Activated CD8-positive, alpha-beta memory T cell treated with anti-CD3 and anti-CD28 coated beads for 1 hour (primary cell): ENCODE measurements at places on chromosomes 6 and 20.

DNA sequence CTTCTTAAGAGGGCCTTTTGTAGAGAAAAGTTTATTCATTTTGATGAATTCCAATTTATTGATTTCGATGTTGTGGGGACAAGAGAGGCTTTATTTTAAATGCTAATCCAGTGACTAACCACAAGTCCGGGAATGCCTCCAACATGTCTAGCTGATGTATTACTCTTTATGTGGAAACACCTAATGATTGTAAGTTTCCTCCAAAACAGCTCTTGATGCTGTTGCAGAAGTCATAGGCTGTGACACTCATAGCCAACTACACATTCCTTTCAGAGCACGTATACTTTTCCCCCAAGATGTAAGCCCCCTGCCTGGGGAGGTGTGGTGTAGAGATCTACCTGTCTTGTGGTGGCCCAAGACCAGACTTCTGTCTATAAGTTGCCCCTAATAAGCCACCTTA is 61.3 kb upstream of the RNF24 start:
- DNase-seq, result no peak

DNA sequence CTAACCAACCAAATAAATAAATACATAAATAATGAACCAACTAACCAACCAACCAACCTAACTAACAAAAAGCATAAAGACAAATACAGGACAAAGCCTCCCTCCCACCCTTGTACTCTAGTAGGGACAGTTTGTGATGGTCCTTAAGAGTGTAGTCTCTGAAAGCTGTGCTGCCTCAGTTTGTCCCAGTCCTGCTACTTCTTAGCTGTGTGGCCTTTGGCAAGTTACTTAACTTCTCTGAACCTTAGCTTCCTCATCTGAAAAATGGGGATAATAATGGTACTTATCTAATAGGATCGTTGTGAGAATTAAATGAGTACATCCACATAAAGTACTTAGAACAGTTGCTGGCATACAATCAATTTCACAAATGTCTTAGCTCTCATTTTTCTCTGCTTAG is 232.6 kb upstream of the SUPT3H start:
- no peak for DNase-seq

- DNase-seq, result no peak
Observed at GRCh38 chr6:161033667-161034066, 42.1 kb downstream of the MAP3K4 start.

DNA sequence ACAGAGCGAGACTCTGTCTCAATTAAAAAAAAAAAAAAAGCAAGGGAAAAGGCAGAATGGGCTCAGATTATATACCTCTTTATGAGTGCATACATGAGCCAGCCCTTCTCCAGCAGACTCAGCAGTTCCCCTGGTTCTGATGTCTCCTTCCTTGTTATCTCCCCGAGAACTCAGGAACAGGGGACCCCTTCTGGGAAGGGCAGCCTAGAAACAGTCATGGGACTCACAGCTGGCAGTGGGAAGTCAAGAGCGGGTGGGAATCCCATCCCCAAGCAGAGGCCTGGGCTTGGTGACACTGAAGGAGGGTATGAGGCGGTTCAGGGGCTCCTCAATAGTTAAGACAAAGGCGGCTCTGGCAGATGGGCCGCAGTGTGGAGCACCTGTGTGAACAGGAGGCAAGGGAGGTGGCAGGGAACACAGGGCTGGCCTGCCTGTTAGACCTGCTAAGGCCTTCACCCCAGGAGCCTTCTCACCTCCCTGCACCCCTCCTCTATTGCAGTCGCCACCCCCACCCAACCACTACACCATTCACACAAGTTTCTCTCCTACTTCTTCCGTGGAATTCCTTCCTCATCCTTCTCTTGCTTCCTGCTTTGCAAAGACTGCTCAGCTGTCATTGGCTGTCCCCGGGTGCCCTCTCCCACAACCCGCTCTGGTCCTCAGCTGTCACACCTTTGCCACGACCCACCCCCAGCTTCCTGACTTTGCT is 29.7 kb upstream of the MDFI start:
- no peak for DNase-seq

DNA sequence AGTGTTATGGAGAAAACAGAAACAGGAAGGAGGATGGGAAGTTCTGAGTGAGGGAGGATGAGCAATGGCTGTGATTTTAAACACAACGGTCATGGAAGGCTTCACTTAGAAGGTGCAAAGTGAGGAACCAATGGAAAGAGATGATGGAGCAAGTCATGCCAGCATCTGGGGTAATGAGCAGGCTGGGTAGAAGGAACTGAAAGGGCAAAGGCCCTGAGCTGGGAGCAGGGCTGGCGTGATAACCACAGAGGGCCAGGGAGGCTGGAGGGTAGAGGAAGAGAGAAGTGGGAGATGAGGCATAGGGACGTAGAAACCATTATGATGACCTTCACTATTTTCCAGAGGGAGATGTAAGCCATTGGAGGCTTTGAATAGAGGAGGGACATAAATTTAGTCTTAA is 43.6 kb downstream of the NHLRC1 start:
- no peak for DNase-seq

- DNase-seq, result no peak
Observed at GRCh38 chr20:38790200-38791053, 15.1 kb upstream of the PPP1R16B start.

GRCh38 chr6:43355862-43356590 is 13.4 kb downstream of the ZNF318 start:
- no peak for DNase-seq

DNA sequence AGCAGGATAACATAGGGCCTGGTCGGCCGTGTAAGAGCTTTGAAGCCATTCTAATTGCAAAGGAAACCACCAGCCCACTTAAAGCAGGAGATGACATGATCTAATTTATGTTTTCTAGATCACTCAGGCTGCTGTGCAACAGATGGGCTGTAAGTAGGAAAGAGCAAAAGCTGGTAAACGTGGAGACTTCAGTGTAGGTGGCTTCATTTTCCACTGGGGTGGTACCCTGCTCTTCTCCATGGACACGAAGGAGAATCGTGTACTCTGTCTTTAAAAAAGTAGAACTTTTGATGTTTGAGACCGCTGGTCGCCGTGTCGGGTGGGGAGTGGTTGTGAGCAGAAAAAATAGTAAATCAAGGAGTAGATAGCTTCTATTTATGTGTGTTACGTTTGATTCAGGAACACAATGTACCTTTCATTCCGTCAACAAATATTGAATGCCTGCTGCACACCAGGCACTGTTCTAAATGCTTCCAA is 6.4 kb downstream of the CASS4 start:
- no peak for DNase-seq

DNA sequence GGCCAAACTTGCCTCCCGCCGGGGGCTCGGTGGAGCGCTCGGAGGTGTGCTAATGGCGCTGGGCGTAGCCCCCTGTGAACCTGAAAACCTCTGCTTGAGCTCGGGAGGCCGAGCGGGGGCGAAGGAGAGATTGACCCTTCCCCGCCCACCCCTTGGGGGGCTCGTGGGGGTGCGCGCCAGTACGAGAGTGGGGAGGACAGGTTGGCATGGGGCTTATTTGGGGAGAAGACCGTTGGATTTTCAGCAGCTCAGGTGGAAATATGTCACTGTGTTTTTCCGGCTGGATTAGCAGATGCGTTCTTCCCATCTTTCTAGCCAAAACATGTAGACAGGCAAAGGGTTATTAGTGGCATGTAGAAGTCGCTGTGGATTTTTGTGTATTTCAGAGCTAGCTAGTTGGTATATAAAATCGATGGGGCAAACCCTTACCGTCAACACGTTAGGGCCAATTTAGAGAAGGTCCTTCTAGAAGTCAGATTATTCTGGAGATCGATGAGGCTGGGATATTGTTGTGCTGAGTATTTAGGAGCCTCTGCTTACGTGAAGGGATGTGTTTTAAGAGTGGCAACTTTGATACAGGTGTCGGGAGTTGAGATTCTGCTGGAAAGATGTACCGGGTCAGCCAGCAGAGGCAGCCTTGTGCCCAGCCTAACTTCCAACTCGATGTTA is 525 bp downstream of the NCOA7 start:
- no peak for DNase-seq

DNA sequence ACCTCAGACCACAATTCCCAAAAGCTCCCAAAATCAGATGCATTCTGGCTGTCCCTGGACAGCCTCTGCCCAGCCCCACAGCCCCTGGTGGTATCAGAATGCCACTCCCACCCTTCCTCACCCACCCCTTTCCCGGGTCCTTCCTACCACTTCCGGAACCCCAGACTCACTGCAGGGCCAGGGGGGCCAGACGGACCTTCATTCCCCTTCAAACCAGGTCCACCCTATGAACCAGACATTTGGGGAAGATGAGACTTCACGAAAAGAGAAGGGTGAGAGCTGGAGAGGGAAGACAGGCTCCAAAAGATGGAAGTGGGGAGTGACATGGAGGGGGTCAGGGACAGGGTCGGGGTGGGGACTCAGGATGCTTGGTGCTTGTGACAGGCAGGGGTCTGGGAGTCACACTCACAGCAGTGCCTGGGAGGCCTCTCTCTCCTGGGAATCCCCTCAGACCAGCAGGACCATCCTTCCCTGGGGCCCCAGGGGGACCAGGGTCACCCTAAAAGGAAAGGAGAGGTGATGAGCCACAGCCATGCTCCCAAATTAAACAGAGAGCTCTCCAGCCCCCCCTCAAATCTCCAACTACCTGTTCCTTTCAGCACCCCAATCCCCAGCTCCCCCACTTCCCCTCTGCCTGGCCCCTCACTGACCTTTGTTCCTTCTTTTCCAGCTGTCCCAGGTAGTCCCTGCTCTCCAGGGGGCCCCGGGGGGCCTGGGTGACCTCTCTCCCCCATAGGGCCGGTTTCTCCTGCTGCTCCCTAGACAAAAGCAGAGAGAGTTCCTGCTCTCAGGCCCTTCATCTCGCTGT is 20.2 kb downstream of the COL11A2 start:
- DNase-seq, result no peak

DNA sequence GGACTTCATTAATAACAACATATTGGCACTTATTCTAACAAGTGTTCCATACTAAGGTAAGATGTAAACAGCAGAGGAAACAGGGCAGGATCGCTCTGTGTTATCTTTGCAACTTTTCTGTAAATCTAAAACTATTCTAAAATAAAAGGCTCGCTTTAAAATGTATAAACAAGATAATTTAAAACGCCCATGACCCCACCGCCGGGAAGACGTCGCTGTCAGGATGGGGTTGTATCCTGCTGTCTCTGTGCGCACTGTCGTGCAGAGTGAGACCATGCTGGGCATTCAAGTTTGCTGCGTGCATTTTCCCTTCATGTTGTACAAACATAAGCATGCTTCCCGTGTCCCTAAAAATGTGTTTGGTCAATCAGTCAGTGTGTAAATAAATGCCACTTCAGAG is 255.7 kb downstream of the CDH4 start:
- no peak for DNase-seq

GRCh38 chr6:168935628-168936010 is 318.0 kb downstream of the THBS2 start:
- no peak for DNase-seq

GRCh38 chr20:42611889-42612837 is 577.5 kb downstream of the PTPRT start:
- no peak for DNase-seq

GRCh38 chr20:3654326-3655130 is 8.7 kb downstream of the GFRA4 start:
- DNase-seq, result no peak

- DNase-seq, result no peak
Observed at GRCh38 chr20:58022711-58023110, 205.7 kb downstream of the ANKRD60 start.

- DNase-seq, result no peak
Observed at GRCh38 chr6:117986396-117986795, 79.3 kb downstream of the SLC35F1 start.

GRCh38 chr6:138597336-138597735 is 98.0 kb upstream of the NHSL1 start:
- DNase-seq, result no peak

DNA sequence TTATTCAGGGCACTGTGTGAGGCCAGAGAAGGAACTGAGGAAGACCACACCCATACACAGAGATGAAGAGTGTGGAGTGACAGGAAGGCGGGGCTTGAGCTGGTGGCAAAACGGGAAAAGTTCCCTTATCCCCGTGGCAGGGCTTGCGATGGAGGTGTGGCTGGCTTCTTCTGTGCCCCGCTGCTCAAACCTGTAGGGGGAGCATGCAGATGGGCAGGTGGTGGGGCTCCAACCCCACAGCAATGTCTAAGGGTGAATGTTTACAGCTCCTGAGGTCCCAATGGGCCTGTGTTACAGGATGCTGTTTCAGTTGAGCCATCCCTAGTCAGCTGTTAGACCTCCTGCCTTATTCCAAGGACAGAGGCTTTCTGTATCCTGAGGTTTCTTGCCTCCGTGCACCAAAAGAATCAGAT is 105.9 kb downstream of the LY86 start:
- no peak for DNase-seq

- no peak for DNase-seq
Observed at GRCh38 chr6:153085239-153085638, 45.8 kb downstream of the RGS17 start.

GRCh38 chr20:54680872-54681619 is 205.7 kb downstream of the DOK5 start:
- DNase-seq, result no peak

DNA sequence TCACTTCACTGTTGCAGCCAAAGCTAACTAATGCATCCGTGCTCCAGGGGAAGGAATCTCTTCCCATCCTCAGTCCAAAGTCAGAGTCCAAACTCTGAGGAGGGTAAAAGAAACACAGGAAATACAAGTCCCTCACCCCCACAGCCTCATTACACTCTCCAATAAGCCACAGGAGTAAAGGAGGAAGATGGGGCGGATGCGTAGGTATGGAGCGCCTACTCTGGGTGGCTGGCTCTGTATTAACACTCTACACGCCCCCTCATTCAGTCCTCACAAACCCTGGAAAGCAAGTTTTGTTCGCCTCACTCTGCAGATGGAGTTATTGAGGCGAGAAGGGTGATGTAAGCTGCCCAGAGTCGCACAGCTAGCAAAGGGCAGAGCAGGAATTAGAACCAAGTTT is 242.9 kb downstream of the NRN1 start:
- DNase-seq, result no peak

- no peak for DNase-seq
Observed at GRCh38 chr20:1625083-1625690, 5.4 kb upstream of the SIRPB1 start.

- no peak for DNase-seq
Observed at GRCh38 chr6:113094779-113095178, 747.6 kb downstream of the RFPL4B start.

DNA sequence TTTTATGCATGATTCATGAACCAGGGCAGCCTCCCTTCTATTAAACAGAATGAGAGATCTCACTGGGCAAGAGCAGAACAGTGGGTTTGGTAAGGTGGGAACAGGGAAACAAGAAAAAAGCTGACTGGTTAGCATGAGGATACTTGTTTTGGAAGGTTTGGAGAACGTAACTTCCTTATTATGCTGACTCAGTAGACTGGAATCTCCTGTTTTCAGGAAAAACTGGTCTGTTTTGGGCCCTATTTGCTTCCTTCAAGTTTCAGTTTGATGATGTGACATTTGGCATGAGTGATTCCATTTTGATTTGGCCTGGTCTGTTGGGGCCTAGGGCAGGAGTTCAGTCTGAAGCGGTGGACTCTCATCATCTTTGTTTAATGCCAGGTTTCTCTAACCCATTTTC is 172.0 kb downstream of the MYLK4 start:
- no peak for DNase-seq

GRCh38 chr6:170178561-170179477 is 112.1 kb downstream of the DLL1 start:
- no peak for DNase-seq

- DNase-seq, result no peak
Observed at GRCh38 chr6:399785-400534, 8.4 kb downstream of the IRF4 start.
